GM23248 (cell line): ENCODE measurements at places on chromosomes 12 and 14.

DNA sequence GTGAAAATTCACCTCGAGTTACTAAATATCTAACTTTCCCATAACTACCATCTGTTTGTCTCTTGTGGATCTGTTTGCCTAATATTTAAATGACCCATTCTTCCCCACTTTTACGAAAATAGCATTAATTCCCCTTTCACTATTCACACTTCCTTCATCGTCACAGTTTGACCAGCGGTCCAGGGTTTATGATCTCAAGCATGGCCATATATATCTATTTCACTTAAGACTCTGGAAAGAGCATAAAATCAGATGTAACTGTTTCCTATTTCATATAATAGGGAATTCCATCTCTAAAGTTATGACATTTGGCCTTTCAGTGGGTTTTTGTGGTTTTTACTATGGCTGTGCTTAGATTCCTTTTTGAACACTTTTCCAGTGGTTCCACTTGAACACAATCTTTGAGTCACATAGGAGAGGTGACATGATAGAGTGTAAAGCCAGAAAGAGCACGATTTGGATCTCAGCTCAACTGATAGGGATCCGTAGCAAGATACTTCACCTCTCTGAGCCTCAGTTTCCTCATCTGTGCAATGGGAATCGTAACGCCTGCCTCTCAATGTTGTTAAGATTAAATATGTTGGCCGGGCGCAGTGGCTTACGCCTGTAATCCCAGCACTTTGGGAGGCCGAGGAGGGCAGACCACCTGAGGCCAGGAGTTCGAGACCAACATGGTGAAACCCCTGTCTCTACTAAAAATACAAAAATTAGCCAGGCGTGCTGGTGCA, 754 bp upstream of the BCL2L14 start:
- H3K36me3 ChIP-seq = no peaks in the 10 kb centered on the region
- no peaks in the 10 kb centered on the region for H3K4me1 ChIP-seq
- no peak for DNase-seq
- no peak overlapping the region for H3K27ac ChIP-seq
- no peak overlapping the region for H3K4me3 ChIP-seq

GRCh38 chr12:87982208-87982607, 47.0 kb downstream of the C12orf50 start:
- no peak overlapping the region for H3K27ac ChIP-seq
- H3K36me3 ChIP-seq = no peaks in the 10 kb centered on the region
- peaks cover 9% of the 10 kb centered on the region; the same call in 1 of the 2 replicates for H3K4me1 ChIP-seq
- H3K4me3 ChIP-seq = no peak overlapping the region
- peak; percentile 37 for DNase-seq

- H3K4me1 ChIP-seq = no peaks in the 10 kb centered on the region
- H3K27me3 ChIP-seq = no peaks in the 10 kb centered on the region
- no peaks in the 10 kb centered on the region for H3K36me3 ChIP-seq
- H3K27ac ChIP-seq = no peak overlapping the region
- DNase-seq = peak; percentile 43
Observed at GRCh38 chr14:103121121-103121845, 2.0 kb upstream of the TNFAIP2 start.

- no peaks in the 10 kb centered on the region for H3K27me3 ChIP-seq
- H3K4me3 ChIP-seq = peak overlapping the region; percentile 86
- H3K4me1 ChIP-seq = peaks cover 23% of the 10 kb centered on the region
Observed at GRCh38 chr12:2054091-2055018, 1.6 kb downstream of the CACNA1C start.

DNA sequence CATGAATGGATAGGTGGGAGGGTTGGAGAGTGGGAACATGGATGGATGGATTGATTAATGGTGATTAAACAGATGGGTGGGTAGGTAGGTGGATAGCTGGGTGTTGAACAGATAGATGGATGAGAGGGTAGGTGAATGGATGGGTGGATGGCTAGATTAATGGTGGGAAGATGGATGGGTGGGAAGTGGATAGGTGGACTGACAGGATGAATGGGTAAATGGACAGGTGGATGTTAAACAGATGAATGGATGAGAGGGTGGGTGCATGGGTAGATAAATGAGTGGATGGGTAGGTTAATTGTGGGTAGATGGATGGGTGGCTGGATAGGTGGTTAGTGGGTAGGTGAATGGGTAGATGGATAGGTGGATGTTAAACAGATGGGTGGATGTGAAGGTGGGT, 147.0 kb upstream of the NOS1 start:
- no peak overlapping the region for H3K27ac ChIP-seq
- H3K27me3 ChIP-seq = no peaks in the 10 kb centered on the region
- H3K4me3 ChIP-seq = no peak overlapping the region
- DNase-seq = no peak
